ENCODE measurements at places on chromosomes 7 and 10. TPM values are rescaled to one million over a fixed set of nuclear protein-coding genes. Genes with fewer than 3 reads are reported as not detected.

Gene CCDC172
- total RNA-seq = not detected

Gene ZP3
- 2.9 TPM for total RNA-seq

Gene PRTFDC1
- total RNA-seq = not detected

Gene SLC25A28
- total RNA-seq = 45.9 TPM

Data from activated B cell treated with CpG ODN at 0.5 μM for 24 hours (primary cell).